ENCODE measurements at places on chromosomes 7 and 10. TPM values are rescaled to one million over a fixed set of nuclear protein-coding genes. Genes with fewer than 3 reads are reported as not detected.

The SPDYE6 gene
- not detected for total RNA-seq

The TRIL gene
- total RNA-seq = 1.8 TPM

The PNLIPRP1 gene
- total RNA-seq = not detected

The COL28A1 gene
- 0.17 TPM for total RNA-seq

The NRCAM gene
- total RNA-seq = 22.6 TPM

The SCIN gene
- 0.23 TPM for total RNA-seq

The C10orf105 gene
- total RNA-seq = under 0.01 TPM
